Neural progenitor cell (in vitro differentiated cells): ENCODE measurements at places on chromosomes 11 and 22.

GRCh38 chr11:126716456-126717083 is 284.0 kb downstream of the KIRREL3 start:
- peak; percentile 61 for DNase-seq

- no peak for DNase-seq
Measured at GRCh38 chr11:128179039-128179438, 408.3 kb downstream of the ETS1 start.

DNA sequence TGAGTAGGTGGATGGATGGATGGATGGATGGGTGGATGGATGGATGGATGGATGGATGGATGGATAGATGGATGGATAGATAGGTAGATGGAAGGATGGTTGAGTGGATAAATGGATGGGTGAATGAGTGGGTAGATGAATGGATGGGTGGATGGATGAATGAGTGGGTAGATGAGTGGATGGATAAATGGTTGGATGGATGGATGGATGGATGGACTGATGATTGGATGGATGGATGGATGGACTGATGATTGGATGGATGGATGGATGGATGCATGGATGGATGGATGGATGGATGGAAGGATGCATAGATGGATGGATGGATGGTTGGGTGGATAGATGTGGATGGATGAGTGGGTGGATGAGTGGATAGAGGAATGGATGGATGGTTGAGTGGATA is 13.2 kb upstream of the SYT8 start:
- DNase-seq = no peak

GRCh38 chr11:23124996-23125395 is 264.7 kb upstream of the CCDC179 start:
- DNase-seq = no peak

DNA sequence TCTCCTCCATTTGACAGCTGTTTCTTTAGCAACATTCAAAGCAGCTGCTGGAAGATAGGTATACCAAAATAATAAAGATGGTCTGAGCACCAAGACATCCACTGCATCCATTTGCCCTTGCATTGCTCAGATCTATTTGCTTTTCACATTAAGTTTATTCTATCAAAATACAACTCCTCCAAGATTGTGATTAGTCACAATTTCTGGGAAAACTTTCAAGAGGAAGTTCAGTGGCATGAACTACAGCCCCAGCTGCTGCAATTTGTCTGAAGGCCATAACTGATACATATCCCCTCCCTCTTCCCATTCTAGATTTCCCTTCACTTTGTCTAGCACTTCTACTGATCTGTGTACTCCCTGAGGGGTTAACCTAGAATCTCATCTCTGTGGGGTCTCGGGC is 117.5 kb upstream of the CEP126 start:
- DNase-seq = no peak
